ENCODE measurements at places on chromosomes 16 and 17.

DNA sequence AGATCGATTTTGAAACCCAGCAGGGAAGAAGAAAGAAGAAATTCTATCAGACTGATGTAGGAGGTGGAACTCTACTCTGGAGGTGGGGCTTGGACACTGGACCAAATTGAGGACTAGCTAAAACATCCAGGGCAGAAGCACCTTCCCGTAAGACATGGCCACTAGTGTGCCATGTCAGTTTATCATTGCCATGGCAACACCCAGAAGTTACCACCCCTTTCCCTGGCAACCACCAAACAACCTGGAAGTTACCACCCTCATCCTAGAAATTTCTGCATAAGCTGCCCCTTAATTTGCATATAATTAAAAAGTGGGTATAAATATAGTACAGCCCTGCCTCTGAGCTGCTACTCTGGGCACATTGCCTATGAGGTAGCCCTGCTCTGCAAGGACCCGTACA, 66.7 kb downstream of the NACA2 start:
- no peak for DNase-seq

DNA sequence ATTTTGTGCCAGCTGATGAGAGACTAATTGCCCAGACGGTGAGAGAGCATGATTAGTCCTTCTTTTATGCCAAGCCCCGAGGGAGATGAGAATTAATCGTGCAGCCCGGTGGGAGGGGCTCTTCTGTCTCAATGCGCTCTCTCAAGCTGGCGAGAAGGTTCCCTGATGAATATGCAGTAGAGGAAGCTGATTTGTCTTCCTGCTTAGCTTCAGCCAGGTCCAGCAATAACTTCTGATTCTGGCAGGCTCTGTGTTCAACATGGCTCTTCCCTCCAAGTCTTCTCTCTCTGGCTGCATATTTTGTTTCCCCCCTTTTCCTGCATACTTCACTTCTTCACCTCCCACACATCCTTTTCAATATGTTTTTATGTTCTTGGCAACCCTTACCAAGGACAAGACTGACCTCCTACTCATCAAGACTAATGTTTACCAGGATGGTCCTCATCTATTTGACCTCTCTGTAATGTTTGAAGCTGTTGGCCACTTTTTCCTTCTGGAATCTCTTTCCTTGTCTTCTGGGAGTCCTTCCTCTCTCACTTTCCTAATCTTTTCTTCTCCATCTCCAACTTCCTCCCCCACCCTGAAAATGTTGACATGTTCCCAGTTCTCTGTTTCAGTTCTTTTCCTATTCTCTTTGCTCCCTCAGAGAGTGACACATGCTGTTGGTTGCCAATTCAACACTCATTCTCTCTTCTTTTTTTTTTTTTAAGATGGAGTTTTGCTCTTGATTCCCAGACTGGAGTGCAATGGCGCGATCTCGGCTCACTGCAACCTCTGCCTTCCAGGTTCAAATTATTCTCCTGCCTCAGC, 33.1 kb downstream of the ARL4D start:
- no peak for DNase-seq

DNA sequence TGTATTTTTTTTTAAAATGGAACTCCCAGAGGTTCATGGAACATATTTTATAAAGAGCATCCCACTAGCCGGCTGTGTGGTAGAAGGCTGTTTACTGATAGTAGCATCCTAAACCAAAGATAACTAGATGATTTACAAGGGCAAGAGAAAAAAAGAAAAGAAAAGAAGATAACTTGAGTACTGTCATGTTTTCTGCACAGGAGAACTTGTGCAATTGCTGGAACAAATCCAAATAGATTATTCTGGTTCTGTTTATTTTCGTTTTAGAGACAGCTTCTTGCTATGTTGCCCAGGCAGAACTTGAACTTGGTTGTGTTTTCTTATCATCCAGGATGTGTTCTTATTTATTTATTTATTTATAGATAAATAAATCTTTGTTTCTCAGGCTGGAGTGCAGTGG, 20.9 kb upstream of the PPM1D start:
- DNase-seq = no peak

DNA sequence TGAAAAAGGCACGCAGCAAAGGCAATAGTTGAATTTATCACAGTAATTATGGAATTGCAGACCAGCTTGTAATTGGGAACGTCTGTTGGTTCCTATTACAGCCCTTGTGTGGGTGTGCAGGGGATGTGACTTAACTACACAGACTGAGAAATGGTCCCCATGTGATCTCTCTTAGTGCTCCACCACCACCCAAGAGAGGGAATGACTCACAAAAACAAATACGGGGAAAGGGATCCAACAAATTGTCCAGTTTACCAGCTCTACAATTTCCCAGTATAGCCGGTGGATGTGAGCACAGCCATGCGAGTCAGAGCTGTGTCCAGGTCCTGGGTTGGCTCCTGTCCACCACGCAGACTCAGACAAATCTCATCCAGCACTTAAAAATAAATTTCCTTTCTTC, 337.9 kb downstream of the GRIN2A start:
- no peak for DNase-seq

GRCh38 chr17:33509331-33509730, 216.2 kb upstream of the ASIC2 start:
- DNase-seq = no peak
